ENCODE measurements at places on chromosomes 3 and 15.

DNA sequence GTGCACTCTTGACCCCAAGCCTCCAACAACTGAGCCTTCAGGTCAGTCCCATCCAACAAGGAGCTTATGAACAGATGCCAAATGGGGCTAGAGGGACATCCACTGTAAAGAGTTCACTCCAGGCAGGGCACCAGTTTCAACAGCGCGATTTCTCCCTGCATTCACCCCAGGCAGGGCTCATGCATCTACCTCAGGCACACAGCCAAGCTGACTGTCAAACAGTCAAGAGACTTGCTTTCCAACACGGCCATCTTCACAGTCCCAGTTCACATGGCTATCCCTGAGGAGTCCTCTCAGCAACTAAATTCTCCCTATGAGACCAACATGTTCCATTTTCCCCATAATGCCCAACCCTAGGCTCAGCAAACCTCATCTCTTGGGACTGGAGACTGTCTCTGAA is 17.7 kb downstream of the SLC25A20 start:
- no peak for DNase-seq

DNA sequence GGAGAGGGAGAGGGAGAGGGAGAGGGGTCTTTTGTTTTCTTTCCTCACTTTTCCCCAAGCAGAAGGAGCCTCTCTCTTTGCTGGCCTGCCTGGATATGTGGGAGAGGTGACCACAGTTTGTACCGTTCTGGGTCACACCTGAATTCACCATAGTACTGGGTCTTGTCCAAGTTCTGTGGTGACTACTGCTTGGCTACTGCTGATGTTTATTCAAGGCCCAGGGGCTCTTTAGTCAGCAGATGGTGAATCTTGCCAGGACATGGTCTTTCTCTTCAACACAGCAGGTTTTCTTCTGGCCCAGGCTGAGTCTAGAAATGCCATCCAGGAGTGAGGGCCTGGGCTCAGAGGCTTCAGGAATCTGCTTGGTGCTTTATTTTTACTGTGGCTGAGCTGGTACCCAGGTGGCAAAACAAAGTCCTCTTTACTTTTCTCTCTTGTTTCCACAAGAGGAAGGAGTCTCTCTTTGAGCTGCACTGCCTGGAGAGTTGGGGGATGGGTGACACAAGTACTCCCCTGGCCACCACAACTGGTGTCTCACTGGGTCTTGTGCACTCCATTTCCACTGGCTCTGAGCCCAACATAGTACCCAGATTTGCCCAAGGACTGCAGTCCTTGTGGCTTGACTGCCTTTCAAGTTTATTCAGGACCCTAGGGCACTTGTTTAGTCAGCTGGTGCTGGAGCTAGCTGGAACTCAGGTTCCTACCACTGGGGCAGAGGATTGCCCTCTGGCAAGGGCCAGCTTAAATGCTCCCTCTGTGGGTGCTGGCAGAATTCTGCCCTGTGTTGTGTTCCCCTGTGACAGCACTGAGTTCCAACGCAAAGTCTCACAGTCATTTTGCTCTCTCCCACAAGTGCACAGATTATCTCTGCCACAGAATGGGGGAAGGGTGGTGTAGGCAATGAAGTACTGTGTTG is 16.8 kb upstream of the CCNDBP1 start:
- DNase-seq, result no peak

- no peak for DNase-seq
Measured at GRCh38 chr15:56215769-56216168, 27.9 kb downstream of the RFX7 start.

DNA sequence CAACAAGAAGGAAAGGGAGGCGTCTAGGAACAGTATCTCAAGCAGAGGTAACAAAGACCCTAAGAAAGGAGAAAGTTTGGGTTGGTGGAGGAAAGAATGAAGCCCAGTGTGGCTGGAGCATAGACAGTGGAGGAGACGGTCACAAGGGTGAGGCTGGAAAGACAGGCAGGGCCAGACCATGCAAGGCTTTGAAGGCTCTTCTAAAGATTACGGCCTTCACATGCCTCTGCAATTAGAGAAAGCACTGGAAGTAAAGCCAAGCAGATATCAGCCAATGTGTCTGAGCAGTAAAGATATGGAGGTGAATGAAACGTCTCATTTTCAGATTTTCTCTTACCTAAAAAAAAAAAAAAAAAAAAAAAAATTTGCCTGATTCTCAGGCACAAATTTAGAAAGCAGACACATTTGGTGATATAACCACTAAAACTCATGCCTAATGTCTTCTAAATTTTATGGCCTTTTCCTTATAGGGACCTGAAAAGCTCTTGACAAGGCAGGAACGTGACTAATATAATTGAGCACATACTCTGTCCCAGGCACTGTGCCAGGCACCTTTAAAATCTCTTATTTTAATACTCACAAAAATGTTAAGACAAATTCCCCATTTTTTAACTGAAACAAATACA is 184.1 kb downstream of the MECOM start:
- no peak for DNase-seq

DNA sequence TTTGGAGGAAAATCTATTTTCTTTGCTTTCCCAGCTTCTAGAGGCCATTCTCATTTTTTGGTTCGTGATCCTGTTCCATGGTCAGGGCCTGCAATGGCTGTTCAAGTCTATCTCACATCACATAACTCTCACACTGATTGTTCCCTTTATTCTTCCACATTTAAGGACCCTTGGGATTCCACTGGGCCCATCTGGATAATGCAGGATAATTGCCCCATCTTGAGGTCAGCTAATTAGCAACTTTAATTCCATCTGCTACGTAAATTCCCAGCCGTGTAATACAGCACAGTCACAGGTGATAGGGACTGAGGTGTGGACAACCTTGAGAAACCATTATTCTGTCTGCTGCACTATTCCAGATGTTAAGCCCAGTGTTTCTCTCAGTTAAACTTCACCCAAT is 311.6 kb upstream of the CNTN4 start:
- DNase-seq, result no peak

- no peak for DNase-seq
Measured at GRCh38 chr3:119571688-119572087, 7.6 kb upstream of the ADPRH start.

- DNase-seq, result no peak
Measured at GRCh38 chr3:40445880-40446279, 11.3 kb upstream of the RPL14 start.

DNA sequence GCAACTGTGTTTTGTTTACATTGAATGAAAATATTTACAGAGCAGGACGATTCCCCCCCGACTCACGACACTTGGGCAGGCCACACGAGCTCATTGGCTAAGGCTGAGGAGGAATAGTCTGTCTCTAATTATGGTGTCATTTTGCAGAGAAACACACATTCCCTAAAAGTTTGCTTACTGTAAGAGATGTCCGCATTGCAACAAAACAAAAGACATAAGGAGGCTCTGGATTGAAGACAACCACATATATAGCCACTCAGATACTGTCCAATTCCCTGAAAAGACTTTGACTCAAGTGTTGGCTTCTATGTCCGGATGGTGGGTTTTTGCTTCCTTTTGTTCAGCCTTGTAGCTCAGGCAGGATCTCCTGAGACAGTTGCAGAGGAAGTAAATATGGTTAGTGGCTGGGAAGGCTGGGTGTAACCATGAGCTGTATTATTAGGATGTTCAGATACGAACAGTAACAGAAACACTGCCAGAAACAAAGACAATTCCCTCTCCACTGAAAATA is 170.4 kb downstream of the KLHL25 start:
- no peak for DNase-seq

- no peak for DNase-seq
Measured at GRCh38 chr3:140629357-140630137, 48.3 kb upstream of the TRIM42 start.

DNA sequence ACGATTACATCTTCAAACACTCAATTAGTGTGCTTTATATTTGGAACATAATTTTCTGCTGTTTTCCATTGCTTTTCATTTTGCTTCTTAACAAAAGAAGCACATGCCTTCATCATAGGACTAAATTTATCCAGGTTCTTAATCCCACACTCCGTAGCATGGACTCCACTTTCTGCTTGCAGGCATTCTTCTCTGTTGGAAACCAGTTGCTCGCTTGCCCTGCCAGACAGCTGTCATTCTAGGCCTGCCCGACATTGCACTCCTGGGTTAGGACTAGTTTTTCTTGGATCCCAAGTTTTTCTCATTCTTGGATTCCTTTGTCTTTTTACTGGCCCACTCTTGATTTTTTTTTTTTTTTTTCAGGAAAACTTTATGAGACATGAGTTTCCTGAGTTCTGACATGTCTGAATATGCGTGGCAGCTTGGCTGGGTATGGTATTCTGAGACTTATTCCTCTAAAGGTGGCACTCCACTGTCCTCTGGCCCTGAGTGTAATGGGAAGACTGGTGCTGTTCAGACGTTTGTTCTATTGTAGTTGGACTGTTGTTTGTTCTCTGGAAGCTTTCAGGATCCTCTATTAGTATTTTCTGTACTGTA is 6.3 kb upstream of the ATP1B3 start:
- DNase-seq, result no peak

- no peak for DNase-seq
Measured at GRCh38 chr3:79344876-79345871, 422.6 kb downstream of the ROBO1 start.

- DNase-seq, result no peak
Measured at GRCh38 chr3:24520976-24521419, 26.3 kb upstream of the THRB start.

GRCh38 chr15:51884041-51884440 is 54.6 kb downstream of the TMOD3 start:
- no peak for DNase-seq

- DNase-seq, result no peak
Measured at GRCh38 chr3:31878231-31878838, 102.7 kb downstream of the OSBPL10 start.

DNA sequence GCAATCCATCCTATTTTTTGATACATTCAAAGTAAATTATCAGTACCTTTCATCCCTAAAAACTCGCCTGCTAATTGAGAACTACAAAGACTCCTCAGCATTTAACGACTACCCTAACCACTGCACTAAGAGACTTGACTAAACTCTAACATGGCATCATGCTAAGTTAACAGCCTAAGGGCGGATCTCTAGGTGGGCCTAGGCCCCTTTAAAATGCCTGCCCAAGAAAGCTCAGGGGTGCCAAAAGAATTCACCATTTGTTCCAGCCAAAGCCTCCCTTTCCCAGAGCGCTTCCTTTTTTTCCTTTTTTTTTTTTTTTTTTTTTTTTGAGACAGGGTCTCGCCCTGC is 568 bp upstream of the NEK4 start:
- DNase-seq, result no peak

- no peak for DNase-seq
Measured at GRCh38 chr15:92605225-92605944, 50.2 kb downstream of the FAM174B start.

DNA sequence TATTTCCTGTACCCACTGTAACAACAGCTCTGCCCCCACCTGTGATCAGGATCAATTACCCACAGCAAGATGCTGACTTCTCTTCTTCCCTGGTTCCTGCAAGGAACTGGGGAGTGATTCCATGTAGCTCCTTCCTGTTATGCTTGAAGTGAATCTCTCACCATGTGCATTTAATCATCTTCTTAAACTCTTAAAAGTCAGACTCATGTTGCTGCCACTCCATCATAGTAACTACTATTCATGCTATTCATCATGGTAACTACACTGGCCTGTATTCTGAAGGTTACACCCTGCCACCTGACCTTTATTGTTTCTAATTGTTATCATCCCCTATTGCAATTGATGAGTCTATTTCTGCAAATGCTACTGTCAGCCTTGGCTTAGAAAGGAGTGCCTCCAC is 89.5 kb downstream of the SUCNR1 start:
- DNase-seq, result no peak

DNA sequence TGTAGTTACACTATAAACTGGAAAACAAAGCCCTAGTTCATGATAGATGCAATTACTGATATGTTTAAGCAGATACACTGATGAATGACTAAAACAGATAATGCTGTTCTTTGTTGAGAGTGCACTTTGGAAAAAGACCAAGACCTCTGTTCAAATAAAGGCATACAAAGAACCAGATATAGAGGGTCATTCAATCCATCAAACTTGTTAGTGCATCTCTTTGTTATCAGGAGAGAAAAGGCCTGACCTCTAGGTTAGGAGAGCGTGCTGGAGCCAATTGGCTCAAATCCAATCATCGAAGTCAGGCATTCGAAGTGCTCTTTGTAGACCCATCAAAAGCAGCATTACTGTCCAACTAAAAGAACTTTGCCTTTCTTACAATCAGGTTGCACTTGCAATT is 124.2 kb downstream of the TFG start:
- DNase-seq, result no peak

- no peak for DNase-seq
Measured at GRCh38 chr3:198032039-198032936, 72.3 kb downstream of the LMLN start.

DNA sequence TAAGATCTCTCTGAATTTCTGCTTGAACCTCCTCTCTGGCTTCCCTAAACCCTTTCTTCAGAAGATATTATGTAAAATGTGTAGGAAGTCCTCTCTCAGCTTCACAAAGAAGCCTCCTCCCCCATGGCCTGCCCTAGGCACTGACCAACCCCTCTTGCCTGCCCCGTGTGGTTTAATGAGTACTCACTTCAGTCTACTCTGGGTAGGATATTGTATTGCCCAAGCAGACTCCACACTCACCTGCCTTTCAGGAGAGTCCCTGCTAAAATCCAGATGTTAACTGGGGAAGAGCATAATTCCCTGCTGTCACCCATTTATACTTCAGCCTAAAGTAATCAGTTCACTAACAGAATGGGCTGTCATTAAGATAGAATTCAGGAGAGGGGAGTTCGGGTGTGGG is 2.6 kb upstream of the AGBL1 start:
- no peak for DNase-seq

DNA sequence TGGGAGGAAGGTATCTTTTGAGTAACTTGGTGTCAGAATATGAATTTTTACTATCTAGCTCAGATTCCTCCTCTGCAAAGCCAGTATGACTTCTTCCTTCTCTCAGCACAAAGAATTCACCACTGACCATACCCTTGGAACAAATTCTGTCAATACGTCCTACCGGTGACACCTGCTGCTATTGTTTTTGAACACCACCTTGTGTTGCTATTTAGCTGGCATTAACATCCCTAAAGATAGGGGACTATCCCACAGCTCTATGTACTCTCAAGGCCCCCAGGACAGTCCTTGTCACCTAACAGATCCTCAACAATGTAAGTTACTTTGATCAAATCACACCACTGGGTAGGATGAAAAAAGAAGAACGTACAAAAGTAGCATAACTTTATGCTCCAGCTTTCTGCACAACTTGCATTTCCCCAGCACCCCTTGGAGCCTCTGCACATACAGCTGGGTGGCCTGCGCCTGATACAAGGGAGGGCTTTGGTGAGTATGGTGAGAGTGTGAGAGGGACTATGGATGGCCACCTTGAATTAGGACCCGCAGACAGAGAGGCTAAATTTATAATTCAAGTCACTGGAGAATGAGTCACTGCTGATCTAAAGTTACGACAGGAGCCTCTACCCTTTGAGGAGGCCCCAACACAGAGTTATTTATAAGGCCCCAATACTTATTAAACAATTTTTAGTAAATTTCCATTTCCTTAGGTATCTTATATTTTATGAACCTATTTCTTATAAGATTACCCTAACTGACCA is 2.3 kb upstream of the COLQ start:
- DNase-seq, result no peak

- DNase-seq, result no peak
Measured at GRCh38 chr3:111864821-111865656, 6.0 kb downstream of the PHLDB2 start.
